ENCODE measurements at places on chromosomes 2 and 18. TPM values are rescaled to one million over a fixed set of nuclear protein-coding genes. Genes with fewer than 3 reads are reported as not detected.

Gene RNU2-63P
- 35.8 TPM for total RNA-seq

Gene RBKS
- 2.1 TPM for total RNA-seq

Gene STARD6
- not detected for total RNA-seq

Gene L3MBTL4
- 0.18 TPM for total RNA-seq

Gene BZW1
- 533 TPM for total RNA-seq

Gene GULP1
- total RNA-seq, result not detected

Gene STEAP3
- 0.11 TPM for total RNA-seq

Gene CCDC74B
- 0.85 TPM for total RNA-seq

Gene UGT1A4
- not detected for total RNA-seq

Gene CYP1B1
- 19.4 TPM for total RNA-seq

Gene CFAP221
- total RNA-seq, result not detected

Gene SLC9A4
- not detected for total RNA-seq

Gene TLX2
- 0.37 TPM for total RNA-seq

Data from CD8-positive, alpha-beta memory T cell (primary cell).